ENCODE measurements at places on chromosomes 5 and 9.

GRCh38 chr5:15757103-15757502 lies 257.1 kb downstream of the FBXL7 start:
- no peak for DNase-seq

- DNase-seq = no peak
Measured at GRCh38 chr5:83911367-83911919, 190.8 kb upstream of the HAPLN1 start.

GRCh38 chr9:365436-365835 lies 150.8 kb downstream of the DOCK8 start:
- DNase-seq = no peak

DNA sequence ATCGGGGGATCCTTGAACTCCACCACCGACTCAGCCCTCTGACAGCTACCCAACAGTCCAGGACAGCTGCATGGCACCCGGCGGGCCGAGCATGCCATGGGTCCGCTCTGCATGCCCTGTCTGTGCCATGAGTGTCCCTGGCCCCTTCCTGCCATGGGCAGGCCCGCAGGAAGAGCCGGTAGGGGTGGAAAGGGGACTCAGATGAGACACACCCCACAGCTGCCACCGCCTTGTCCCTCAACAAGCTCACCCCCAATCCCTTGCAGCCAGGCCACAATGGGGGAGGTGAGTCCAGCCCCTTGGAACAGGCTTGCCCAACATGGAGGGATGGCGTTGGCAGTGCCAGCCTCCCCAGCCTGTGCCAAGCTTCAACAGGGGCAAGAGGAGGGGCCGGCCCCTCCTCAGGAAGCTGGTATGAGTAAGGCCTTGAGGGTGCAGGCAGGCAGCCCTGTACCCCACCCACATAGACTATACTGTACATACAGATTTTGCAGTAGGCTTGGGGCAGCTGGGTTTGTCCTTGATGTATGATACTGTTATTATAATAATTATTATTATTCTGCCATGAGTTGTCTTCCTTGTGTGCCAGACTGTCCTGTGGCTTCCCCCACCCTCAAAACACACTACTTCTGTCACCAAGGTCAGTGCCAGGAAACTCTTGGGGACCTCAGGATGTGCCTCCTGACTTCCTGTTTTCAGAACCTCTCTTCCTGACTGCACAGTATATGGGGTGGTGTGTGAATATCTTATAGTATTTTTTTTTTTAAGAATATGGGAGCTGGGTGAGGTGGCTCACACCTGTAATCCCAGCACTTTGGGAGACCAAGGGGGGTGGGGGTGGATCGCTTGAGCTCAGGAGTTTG lies 12.0 kb upstream of the SLC34A1 start:
- DNase-seq = no peak

DNA sequence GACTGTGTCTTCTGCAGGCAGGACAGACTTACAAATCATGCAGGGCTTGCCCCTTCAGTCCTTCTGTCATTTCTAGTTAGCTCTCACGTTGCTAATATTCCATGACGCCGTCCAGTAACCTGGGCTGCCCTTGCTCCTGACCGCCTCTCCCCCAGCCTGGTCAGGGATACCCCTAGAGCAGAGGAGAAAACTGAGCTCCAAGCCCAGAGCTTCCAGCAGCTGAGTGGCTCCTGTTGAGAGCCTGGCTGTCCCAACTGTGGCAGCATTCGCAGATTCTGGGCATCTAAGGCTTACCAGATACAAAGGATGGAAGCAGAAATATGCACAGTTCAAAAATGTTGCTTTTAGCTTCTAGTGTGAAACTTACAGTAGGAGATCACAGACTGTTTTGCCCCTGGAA lies 185.2 kb downstream of the CD180 start:
- DNase-seq = no peak

DNA sequence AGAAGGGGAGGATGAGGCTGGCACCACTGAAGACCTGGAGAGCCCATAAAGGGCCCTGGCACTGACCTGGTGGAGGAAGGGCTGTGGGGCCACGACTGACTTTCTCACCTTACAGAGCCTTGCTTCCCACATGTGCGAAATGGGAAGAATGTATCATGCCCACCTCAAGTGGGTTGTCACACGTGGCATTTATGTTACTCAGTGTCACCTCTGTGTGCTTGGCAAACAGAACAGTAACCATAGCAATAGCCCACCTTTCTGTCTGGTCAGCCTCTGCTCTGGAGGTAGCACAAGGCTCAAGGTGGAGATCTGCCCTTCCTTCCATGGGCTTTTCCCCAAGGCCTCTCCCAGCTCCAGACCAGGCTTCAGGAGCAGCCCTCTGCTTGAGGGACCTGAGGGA lies 16.7 kb downstream of the TCF7 start:
- no peak for DNase-seq

- DNase-seq = peak; percentile 47
Measured at GRCh38 chr9:137083394-137084004, 3.3 kb upstream of the MAN1B1 start.

GRCh38 chr9:107103621-107104020 lies 179.5 kb upstream of the RAD23B start:
- no peak for DNase-seq

GRCh38 chr5:53397845-53398244 lies 82.6 kb upstream of the FST start:
- DNase-seq = no peak
